Calu3 (cell line): ENCODE measurements at places on chromosomes 7 and 10.

GRCh38 chr10:63240807-63241206, 107.7 kb downstream of the NRBF2 start:
- DNase-seq = no peak

DNA sequence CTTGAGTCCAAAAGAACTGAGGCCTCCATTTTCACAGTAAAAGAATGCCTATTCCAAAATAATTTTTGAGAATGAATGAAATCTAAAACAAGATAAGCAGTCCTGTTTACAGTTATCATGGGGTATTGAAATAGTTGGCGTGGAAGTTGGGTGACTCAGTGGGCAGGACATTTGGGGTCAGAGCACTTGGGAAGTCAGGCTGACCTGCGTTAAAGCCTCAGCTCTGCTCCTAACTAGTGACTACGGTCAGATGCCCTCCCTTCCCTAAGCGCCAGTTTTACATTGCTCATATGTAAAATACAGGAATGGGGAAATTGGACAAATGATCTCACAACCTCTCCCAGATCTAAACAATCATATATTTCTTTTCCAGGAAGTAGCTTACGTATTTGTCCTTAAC, 2.3 kb upstream of the PAPSS2 start:
- peak; percentile 8 for DNase-seq

DNA sequence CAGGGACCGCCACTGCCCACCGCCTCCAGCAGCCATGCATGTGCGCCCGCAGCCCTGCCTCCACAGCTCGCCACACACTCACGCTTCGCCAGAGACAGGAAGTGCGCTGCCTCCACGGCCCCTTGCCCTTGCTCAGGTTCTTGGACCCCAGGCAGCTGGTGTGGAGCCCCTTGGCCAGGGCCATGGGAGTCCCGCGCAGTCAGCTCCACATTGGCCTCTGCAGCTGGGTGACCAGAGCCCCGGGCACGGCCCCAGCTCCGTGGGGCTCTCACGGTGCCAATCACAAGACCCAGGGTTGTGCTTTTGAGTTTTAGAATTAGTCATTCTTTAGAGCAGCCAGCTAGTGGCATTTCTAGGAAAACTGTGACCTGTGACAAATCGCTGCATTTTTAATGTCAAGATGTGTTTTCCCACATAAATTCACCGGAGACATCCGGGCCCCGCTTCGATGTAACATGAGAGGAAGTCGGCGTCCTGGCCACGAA, 4.3 kb upstream of the UTF1 start:
- no peak for DNase-seq

DNA sequence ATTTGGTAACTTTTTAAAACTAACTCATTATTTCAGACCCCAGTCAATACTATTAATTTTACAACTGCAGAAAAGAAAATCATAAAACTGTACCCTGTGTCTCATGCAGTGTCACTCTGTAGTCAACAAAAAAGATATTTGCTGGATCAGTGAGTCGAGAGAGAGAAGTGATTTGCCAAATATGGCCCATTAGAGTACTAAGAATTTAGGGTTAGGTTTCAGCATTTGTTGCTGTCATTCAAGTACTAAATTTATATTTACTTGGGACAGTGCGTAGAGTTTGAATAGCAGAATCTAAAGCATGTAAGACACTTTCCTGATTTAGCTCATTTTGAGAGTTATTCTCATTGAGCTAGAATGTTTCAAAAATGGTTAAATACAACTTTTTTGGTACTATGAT, 38.9 kb downstream of the CACNA2D1 start:
- DNase-seq = no peak
